ENCODE measurements at places on chromosomes 6 and 20.

DNA sequence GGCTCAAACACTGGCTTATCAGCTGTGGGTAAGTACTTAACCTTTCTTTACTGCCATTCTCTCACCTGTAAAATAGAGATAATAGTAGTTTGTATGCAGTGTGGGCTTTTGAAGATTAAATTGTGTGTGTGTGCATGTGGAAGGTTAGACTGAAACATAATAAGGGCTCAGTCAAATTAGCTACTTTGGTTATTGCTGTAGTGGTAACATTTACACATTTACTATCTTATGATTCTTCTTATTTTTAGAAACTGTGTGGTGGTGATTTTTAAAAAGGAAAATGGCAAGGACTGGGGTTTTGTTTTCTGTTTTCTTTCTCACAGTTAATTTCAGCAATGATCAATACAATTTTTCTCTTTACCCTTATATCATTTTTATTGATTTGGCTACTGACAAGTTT lies 206.9 kb downstream of the NKAIN2 start:
- DNase-seq: no peak

GRCh38 chr6:26474439-26474881 lies 16.7 kb downstream of the BTN2A1 start:
- DNase-seq: no peak

DNA sequence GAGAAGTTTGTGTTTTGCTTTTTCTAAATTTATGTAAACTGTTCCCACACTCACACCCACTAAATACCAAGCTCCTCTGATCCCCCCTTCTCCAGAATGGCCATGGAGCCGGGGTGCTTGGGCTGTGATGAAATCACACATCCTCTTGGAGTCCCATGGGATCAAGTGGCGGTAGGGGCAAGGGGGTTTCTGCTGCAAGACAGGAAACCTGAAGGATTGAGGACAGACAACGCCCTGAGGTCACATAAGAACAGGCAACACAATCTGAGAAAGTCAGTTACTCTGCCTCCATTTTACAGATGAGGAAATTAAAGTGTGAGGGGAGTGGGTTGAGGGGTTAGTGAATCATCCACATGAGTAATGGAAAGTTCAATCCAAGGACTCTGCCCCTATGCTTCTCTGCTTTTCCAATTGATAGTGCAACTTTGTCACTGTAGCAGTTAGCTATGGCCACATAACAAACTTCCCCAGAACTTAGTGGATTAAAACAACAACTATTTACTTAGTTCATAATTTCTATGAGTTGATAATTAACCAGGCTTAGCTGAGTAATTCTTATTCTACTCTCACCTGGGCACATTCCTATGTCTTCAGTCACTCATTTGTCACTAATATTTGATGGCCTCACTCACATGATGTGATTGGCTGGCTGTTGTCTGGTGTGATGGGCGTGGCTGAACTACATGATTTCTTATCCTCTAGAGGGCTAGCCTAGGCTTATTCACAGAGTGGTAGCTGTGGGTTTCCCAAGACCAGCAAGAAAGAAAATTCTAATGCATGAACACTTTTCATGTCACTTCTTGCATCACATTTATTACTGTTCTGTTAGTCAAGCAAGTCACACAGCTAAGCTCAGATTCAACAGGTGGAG lies 311.1 kb upstream of the RNF24 start:
- DNase-seq: no peak

DNA sequence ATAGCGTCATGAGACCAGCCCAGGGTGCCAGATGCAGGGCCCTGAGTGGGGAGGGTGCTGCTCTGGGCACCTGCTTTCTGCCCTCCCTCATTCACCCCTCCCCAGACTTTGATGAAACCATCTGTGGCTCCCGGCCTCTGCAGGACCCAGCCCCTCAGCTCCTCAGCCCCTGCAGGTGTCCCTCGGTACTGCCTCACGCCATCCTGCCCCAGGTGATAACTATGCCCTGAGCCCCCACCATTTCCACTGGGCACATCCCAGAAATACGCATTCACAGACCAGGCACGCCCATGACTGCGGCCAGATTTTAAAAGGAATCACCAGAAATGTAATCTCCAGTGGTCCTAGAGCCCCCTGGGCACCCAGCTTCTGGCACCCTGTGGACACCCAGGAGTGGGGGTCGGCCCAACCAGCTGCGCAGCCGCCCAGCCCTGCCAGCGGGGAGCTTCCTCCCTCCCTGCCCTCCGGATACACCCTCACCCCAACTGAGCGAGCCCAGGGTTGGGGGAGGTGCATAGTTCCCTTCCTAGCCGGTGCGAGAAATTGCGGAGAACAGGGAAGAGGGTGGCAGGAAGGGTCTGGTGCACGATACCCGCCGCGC lies 615 bp upstream of the NTSR1 start:
- DNase-seq: no peak

DNA sequence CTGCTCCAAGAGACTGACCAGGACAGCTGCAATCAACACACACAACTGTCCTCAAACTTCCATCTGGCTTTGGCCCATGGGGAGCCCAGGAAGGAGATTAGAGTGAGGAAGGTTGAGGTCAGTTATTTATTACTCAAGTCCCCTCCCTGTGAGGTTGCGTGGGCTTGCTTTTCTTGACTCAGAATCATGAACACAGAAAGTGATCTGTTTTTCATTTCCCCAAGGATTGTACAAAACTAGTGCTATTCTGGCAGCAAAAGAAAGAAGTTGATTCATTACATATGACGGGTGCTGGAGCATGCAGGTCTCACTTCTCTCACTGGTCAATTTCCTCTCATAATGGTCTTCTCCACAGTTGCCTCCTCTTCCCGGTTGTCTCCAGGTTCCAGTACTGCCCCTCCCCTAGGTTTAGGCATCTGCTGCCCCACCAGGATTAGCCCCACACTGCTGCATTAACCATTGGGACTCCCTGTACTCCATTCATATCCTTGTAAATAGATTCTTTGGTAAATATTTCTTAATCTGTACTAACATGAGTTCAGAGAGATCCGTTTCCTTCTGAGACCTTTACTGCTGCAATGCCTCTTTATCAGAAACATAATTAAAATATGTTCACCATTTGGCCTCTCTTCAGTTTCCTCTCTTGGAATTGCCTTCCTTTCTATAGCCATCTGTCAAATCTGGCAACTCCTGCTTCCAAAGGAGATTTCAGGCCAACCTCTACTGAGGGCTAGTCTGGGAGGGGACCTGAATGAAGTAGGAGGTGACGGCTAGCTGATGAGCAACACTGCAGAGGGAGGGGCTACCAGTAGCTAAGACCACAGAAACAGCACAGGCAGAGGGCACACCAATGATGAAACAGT lies 888.8 kb downstream of the QKI start:
- DNase-seq: no peak

GRCh38 chr6:138541823-138542481 lies 42.7 kb upstream of the NHSL1 start:
- DNase-seq: no peak

- DNase-seq: no peak
These were observed 42.1 kb downstream of the MDN1 start for GRCh38 chr6:89777455-89777854.

GRCh38 chr20:53613748-53614147 lies 20.1 kb upstream of the ZNF217 start:
- DNase-seq: no peak

GRCh38 chr6:24927985-24928745 lies 7.6 kb downstream of the RIPOR2 start:
- DNase-seq: no peak

DNA sequence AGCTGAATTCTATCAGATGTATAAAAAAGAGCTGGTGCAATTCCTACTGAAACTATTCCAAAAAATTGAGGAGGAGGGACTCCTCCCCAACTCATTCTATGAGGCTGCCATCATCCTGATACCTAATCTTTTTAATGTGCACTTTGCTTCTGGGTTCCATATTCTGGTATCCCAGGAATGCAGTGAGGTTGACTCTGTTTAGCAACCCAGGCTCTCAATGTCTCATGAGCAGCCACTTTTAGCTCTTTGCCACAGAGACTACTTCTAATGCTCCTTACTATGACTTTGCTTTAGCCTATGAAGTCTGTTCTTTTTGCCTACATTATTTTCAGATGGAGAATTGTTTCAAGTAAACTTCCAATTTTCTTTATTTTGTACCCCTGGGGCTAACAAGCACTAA lies 185.5 kb upstream of the NRSN1 start:
- no peak for DNase-seq

GRCh38 chr20:62625516-62625915 lies 16.8 kb upstream of the SLCO4A1 start:
- no peak for DNase-seq

GRCh38 chr6:75931011-75931680 lies 141.3 kb downstream of the IMPG1 start:
- DNase-seq: no peak

GRCh38 chr6:54722328-54722727 lies 124.2 kb upstream of the FAM83B start:
- no peak for DNase-seq

All from GM13976 (cell line).